Amniotic stem cell (primary cell): ENCODE measurements at places on chromosomes 4 and X.

- DNase-seq, result no peak
These were observed 30.5 kb downstream of the CNGA2 start for GRCh38 chrX:151765026-151765425.

DNA sequence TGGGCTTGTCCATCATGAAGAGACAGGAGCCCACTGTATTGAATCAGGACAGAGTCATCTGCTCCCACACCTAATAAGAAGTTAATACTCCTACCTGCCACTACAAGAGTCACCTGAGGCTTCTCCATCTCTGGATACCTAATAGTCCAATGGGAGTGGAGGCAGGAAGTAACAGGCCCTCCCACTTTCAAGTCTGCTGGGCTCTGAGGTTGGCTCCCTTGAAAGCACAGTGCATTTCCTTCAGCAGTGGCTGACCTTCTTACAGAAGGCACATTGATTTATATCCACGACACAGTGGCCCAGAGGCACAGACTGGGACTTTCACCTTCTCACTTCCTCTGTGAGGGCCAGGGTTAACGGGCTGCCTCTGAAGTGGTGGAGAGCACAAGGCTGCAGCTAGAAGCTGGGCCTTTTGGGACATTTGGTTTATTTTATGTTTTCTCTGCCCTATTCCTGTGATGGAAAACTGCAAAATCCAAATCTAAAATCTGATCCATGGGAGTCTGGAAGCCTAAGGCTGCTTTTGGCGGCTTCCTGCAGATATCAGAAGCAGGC lies 38.1 kb downstream of the FRG2 start:
- DNase-seq, result no peak

DNA sequence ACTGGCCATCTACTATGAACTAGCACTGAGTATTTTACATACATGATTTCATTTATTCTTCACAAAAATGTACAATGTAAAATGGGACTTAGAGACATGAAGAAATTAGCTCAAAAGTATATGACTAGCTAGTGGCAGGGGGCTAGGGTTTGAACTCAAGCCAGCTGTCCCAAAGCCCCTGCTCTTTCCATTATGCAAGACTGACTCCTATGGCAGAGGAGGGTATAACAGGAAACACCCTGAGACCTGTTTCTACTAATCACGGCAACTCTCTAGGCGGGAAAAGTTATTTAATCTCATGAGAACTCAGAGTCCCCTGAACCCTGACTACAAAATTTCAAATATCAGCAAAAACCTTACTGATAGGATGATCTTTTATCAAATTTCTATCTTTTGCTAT lies 150.6 kb downstream of the PRDM5 start:
- no peak for DNase-seq

DNA sequence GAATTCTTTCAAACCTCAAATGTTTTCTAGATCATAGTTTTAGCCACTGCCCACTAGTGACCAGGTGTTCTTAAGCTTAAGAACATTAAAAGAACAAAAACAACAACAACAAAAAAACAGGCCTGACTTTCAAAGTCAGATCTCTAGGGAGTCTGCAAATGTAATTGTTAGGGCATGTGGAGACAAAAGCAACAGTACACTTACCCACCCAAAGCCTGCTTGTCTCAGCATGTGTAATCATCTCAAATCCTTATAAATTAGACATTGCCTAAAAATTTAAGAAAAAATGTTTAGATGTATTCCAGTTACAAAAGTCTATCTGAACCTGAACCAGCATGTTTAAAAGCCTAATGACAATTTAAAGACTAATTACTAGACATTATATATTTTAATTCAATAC lies 79.9 kb downstream of the SLC7A11 start:
- no peak for DNase-seq

DNA sequence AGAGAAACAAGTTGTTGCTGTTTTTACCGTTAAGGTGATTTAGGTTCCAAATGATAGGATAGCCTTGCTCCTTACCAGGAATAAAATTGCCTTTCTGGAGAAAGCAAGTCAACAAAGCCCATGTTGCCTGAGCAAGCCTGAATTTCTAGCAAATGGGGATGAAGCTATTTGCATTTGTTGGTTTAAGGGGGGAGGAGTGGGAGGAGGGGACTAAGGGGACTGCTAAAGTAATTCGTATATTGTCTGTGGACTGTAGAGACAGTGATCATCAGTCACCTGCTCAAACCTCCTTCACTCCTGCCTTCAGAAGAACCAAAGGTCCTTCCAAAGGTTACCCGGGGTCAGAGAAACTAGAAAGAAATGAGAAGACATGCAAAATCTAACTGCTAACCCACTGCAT lies 65.8 kb downstream of the SCML2 start:
- DNase-seq, result no peak

GRCh38 chr4:41408150-41408549 lies 129.8 kb upstream of the LIMCH1 start:
- no peak for DNase-seq

- no peak for DNase-seq
These were observed 275.9 kb upstream of the HAND2 start for GRCh38 chr4:173805884-173806283.

- DNase-seq, result no peak
These were observed 4.9 kb upstream of the TMEM33 start for GRCh38 chr4:41930139-41930831.

DNA sequence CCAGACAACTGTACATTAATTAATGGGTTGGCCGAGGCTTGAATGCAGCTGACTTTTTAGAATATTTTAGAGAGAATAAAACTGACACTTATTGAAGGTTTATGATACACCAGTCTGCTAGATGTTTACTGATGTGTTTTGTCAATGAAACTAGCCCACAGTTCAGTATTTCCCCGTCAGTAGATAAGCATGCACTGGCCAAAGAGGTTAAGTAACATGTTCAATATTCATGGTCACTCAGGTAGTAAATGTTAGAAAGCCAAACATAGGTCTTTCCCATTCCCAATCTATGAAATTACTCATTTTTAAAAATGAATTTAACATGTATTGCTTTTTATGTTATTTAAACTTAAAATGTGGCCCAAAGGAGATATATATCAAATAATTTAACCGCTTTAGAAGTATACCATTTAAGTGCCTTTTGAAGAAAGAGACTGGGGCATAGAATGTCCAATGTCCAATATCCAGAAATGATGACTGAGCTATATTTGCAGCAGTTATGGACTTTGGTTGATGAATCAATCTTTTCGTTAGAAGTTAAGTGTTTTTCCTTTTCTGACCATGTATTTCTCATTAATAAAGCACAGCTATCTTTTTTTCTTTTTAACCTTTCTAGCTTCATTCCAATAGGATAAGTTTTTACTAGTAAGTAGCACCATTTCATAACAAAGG lies 156.1 kb downstream of the RAPGEF2 start:
- DNase-seq, result no peak

- no peak for DNase-seq
These were observed 640 bp downstream of the BANK1 start for GRCh38 chr4:101791182-101791558.

GRCh38 chrX:136828830-136829229 lies 48.1 kb upstream of the ARHGEF6 start:
- no peak for DNase-seq

DNA sequence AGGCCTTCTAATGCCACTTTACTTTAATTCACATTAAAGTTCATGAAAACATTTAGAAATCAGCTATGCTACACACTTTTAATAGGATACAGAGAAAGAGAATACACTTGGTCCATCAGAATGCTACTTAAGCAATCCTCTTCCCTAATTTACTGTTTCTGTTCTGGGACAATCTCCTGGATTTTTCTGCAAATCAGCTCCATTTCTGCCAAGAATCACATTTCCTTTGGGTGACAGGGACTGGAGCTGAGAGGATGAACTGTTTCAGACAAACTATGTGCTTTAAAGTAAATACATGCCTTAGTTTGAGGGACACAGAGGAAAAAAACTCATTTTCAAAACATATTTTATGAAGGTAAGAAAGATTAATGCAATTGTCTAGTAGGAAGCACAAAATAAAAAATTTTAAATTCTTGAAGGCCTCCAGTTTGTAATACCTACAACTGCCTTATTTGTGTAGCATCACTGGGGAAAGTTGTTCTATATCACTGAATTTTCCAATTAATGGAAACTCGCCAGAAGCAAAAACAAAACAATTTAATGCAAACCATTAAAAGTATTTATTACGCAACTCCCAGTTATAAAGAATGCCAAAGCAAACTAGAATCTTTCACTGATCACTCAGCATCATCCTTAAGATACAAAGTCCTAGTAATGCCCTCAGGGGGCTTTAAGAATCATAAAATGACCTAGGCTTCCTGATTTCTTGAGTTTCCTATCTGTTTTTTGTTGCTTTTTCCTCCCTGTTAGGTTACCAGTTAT lies 36.3 kb downstream of the BCLAF3 start:
- DNase-seq, result no peak

DNA sequence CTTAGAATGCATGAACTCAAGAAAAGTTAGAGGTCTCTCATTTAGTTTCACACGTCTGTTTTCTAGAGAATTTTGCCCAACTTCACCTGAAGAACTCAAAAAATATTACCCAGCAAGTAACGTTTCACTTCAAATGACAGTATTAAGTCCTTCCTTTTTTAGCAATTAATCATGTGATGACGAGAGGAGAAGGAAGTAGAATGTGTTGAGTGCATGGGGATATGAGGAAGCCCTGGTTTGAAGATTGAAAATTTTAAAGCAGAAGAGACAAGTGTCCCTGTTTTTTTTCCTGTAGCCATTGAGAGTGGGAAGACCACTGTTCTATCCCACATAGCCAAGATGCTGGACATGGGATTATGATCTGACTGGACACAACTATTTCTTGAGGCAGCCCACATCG lies 406.3 kb upstream of the CPEB2 start:
- no peak for DNase-seq

DNA sequence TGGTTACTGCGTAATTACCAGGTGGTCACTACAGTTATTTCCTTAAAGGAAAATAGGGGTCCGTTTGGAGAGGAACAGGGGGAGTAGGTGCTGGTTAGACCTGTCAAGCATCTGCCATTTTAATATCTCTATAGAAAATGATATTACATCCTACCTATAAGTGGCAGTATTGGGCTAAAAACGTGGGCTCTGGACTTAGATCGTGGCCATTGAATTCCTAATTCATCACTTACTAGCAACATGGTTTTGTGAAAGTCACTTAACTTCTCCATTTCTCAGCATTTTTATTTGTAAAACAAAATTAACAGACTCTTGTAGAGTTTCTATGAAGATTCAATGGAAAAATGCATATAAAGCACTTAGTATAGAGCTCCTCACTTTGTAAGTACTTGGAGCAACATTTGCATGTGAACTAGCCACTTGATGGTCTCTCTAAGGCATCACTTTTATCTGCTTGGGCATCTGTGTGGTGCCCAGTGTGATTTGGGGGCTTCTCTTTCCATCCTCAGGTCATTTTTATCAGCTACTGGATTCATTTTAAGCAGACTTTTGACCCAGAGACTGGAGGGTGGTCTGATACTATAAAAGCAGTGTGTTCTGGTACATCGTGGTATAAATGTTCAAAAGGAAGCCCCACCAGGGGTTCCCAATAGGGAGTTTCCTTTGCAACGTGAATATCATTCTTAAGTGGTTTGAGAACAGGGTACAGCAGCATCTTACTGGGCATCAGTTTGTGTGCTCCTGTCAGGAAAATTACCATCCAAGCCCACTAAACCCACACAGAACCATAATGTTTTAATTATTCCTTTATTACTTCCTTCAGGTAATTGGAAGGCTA lies 42.7 kb upstream of the RASSF6 start:
- peak; percentile 70 for DNase-seq

GRCh38 chr4:12005471-12005870 lies 576.8 kb upstream of the HS3ST1 start:
- no peak for DNase-seq

- DNase-seq, result peak; percentile 16
These were observed 54.3 kb downstream of the SLIT2 start for GRCh38 chr4:20305976-20306375.

- DNase-seq, result peak; percentile 31
These were observed 287.5 kb downstream of the CAMK2D start for GRCh38 chr4:113474017-113474416.

DNA sequence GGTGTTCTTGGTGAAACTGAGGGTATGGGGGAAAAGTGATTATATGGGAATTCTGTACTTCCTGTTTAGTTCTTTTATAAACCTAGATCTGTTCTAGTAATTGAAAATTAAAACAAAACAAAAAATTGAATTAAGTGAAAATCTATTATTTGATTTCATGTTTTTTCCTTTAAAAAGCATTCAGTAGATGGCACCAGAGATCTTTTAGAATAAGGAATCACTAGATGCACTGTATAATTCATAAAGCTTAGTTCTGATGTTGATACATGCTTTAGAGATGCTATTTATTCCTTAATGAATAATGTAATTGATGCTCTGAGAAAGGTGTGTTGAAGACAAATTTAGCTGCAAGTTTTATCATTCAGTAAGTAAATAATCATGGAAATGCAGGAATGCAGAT lies 87.3 kb downstream of the LCORL start:
- DNase-seq, result no peak

GRCh38 chr4:168751263-168752225 lies 254.7 kb downstream of the PALLD start:
- peak; percentile 20 for DNase-seq

GRCh38 chr4:15587649-15588048 lies 67.5 kb downstream of the FBXL5 start:
- DNase-seq, result no peak

- no peak for DNase-seq
These were observed 268.5 kb upstream of the LDB2 start for GRCh38 chr4:17166954-17167353.

DNA sequence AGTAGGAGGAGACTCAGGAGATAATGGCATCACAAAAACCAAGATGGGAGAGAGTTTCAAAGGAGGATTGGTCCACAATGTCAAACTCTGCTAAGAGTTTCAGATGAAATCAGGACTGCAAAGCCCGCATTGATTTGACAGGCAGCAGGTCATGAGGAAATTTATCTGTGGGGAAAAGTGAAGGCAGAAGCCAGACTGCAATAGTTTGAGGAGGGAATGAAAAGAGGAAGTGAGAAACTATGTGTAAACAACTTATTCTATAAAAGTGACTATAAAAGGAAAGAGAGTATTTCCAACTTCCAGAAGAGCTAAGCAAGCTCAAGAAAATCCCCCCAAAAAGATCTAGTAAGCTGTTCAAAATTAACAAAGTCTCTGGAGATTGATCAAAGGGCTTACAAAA lies 66.3 kb upstream of the DGKK start:
- no peak for DNase-seq

DNA sequence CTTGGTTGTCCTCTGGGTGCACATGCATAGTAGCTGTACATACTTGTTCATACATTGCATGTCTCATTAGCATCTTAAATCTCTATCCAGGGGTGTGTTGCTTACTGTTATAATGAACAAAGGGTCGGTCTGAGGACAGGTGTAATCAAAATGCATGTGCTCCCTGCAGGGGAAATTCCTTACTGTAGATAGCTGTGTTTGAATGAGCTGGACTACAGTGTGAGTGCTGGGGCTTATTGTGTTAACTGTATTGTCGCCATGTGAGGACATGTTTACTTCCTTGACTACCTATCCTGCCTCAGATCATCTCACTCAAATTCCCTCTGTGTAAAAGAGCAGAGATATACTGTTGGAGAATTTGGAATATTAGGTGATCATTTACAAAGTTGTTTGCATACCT lies 98.7 kb downstream of the KLHL34 start:
- no peak for DNase-seq

GRCh38 chrX:115679460-115679859 lies 118.5 kb downstream of the PLS3 start:
- no peak for DNase-seq
